ENCODE measurements at places on chromosomes 2 and 18. TPM values are rescaled to one million over a fixed set of nuclear protein-coding genes. Genes with fewer than 3 reads are reported as not detected.

The ABCB11 gene
- 0.58 TPM for total RNA-seq

The C2orf49 gene
- 10.7 TPM for total RNA-seq

The IKZF2 gene
- total RNA-seq = 7.1 TPM

The NR4A2 gene
- total RNA-seq = 17.4 TPM

The IL18R1 gene
- 0.29 TPM for total RNA-seq
